ENCODE measurements at places on chromosomes 1 and 21.

GRCh38 chr1:230122366-230123279, 55.6 kb downstream of the GALNT2 start:
- DNase-seq, result no peak

GRCh38 chr1:203629507-203630082, 3.0 kb downstream of the ATP2B4 start:
- DNase-seq, result peak; percentile 55

DNA sequence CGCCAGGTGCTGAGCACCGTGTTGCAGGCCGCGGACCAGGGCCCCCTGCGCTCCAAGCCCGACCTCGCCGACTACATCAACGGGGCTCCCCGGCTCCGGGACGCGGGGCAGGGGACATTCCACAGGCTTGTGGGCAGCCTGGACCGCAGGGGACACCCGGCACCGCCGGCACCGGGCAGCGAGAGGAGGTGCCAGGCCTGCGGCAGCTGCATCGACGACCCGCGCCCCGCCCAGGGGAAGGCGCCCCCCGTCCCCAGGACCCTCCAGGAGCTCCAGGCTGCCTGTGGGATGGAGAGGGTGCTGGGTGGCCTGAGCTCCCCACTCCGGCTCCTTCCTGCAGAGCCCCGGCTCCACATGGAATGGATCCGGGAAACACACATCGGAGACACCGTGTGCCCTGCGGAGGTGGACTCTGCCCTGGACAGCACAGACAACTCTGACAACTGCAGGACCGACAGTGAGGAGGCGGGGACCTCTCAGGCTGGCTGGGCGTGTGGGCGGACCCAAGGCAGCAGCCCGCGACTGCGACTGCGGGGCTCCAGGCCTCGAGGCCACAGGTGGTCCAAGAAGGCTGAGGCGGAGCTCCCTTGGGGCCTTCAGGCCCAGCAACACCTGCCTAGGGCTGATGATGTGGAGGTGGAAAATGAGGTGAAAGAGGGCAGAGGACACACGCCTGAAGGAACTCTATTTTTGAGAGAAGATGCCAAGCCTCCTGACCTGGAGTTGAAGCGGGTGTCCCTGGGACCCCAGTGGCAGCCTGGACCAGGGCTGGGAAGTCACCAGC, 22.8 kb downstream of the KIAA1614 start:
- DNase-seq, result no peak

DNA sequence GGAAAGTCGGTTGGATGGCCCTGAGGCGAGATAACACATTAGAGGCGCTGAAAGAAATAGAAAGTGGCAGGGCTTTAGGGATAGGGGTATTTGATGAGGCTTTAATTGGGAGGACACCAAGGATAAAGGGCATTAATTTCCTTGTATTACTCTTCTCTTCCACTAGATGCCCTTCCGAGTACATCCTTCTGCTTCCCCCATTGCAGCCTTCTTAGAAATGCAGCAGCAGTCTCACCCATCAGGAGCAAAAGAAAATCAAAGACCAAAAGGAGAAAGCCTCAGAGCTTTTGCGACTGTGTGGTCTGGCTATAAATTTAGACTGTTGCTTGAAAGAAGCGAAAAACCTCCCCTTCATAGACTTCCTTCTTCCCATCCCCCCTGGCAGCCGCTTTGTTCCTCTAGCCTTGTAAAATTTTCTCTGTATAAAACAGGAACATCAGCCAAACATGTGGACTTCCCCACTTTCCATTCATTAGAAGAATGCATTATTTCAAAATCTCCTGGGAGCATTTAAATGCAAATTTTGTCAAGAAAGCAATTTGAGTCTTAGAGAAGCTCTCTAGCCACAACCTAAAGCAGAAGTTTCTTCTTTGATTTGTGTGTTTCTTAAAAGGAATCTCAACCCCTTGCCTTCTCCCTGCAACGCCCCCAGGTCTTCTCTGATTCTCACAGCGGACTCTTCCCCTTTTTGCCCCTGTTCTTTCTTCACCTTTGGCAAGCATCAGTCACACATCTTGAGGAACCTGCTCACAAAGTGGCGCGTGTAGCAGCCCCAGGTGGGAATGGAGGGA, 76.6 kb downstream of the NDUFS5 start:
- DNase-seq, result no peak

GRCh38 chr1:11804666-11805421, 920 bp downstream of the MTHFR start:
- peak; percentile 14 for DNase-seq

- DNase-seq, result no peak
Observed at GRCh38 chr1:109476825-109477224, 6.9 kb upstream of the ATXN7L2 start.

DNA sequence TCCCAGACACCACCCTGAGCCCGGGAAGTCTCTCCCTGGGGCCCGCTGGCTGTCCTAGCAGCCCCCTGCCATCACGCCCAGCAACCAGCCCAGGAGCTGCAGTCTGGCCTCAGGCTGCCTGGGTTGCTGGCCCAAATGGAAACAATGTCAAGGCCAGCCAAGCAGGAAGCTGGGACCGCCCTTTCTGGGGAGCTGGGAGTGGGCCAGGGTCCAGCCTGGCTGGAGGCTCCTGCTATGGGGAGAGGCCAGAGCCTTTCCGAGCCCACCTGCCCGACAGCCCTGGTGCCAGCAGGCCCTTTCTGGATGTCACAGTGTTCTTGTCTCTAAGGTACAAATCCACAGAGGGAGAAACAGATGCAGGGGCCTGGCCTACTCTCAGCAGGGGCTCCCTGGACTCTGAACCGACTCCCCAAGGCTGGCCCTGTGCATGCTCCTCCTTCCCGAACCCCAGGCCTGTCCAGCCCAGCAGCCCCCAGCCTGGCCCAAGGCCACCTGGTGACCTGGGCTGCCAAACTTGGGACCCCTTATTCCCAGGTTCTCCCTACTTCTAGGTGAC, 1.2 kb upstream of the MMEL1 start:
- DNase-seq, result no peak

GRCh38 chr1:47443530-47444296, 5.9 kb downstream of the FOXD2 start:
- no peak for DNase-seq

- DNase-seq, result no peak
Observed at GRCh38 chr1:39545531-39545930, 31.1 kb downstream of the PABPC4 start.

- no peak for DNase-seq
Observed at GRCh38 chr1:113191579-113192076, 118.6 kb downstream of the LRIG2 start.

- no peak for DNase-seq
Observed at GRCh38 chr1:226551299-226551698, 2.7 kb downstream of the STUM start.

DNA sequence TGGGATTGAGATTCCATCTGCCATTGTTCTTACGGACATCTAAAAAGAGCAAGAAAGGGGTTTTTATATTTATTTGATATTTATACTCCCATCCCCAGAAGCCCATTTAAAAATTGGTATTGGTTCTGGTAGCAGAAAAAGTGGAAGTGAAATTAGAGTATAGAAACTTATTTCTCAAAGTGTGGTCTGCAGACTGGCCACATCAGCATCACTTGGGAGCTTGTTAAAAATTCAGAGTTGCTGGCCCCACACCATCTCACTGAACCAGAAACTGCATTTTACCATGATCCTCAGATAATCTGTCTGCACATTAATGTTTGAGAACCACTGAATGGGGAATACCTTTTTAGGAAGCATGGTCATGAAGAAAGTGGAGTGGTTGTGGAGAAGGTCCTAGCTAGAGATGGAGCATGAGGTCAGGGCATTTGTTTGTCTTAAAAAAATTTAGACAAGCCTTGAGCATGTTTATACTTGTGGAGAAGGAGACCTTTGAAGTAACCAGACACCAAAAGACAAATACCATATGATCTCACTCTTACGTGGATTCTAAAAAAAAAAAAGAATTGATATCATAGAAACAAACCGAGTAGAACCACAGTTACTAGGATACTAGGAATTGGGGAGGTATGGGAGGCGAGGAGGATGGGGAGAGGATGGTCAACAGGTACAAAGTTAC, 116.3 kb downstream of the ST6GALNAC3 start:
- DNase-seq, result no peak

DNA sequence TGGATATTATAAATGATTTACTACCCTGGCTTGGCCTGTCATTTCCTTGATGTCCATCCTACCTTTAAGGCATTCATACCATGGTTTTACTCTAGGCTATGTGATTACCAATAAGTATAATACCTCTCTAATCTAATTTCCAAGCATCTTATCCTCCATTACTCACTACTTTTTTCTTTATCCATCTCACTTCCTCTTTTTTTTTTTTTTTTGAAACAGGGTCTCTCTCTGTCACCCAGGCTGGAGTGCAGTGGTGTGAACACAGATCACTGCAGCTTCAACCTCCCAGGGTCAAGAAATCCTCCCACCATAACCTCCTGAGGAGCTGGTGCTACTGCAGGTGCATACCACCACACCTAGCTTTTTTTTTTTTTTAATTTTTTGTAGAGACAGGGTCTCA, 39.9 kb downstream of the INKA2 start:
- DNase-seq, result no peak

DNA sequence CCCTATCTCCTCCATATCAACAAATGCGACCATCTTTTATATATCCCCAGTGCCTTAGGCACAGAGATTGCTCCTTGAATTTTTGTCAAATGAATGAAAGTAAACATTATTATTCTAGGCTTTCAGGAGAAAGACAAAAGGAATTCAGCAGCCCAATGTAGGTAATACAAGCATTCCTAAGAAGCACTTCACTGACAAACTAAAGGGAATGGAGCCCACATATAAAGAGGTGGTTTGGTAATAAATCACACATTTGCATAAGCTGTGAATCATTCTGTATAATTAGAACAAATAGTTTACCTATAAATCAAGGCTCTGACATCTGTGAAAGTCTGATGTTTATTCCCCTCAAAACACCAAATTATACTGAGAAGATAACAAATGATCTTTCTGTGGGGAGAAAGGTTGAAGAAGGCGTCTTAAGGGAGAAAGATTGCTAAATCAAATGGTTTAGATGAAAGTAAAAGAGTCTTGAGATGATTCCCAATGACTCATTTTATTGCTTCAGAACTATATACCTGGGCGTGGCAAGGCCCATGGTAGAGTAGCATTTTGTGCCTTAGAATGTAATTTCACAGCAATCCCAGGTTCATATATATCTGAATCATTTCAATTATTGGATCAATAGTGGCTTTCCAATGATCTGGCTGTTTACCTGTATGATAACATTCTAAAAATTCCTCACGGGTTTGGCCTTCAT, 558.1 kb downstream of the AGBL4 start:
- no peak for DNase-seq

GRCh38 chr1:36881068-36881405, 153.3 kb downstream of the GRIK3 start:
- no peak for DNase-seq

GRCh38 chr1:89935235-89935634, 59.7 kb upstream of the ZNF326 start:
- DNase-seq, result no peak

DNA sequence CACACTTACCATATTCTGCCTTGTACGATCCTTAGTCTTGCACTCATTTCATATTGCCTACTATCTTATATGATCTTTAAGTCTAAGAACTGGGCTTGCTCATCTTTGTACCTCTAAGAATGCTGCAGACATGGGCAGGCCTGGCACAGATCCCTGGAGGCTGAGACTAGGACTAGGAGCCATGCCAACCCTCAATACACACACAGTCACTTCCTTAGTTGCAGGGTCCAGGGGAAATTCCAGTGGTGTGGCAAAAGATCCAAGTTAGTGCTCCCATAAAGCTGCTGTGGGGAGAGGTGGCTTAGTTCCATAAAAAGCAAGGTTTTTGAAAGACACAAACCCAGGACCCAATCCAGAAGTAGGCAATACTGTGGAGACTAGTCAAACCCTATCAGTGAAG, 59.9 kb downstream of the CYYR1 start:
- DNase-seq, result no peak

DNA sequence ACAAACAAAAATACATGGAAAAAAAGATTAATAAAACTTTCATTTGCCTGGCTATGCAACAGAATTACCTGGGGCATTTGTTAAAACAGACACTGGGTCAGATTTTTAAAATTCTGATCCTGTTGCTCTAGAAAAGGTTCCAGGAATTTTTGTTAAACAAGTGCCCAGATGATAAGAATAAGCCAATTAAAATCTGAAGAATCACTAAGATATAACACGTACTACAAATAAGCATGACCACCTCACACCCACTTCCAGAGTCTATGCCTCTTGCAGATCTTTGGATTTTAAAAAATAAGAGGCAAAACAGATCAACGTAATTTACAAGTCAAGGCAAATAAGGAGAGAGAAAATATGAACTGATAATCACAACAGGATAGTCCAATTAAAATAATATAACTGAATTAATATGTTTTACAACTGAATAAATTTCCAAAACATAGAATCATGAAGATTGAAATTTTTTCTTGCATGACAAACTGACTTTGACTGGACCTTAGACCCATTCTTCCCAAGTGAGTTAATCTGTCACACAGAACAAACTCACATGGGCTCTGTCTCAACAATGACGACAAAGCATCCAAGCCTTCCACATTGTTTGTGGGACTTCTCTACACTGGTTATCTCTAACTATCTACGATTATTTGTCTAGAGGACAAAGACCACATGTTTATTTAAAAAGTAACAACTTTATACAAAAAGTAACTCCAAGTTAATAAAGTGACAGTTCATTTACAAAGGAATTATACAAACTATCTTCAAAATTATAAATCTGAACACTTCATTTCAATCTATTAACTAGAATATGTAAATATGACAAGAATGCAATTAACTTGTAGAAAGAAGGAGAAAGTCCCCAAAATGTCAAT, 56.9 kb downstream of the COP1 start:
- no peak for DNase-seq

GRCh38 chr1:7942214-7942921, 1.7 kb upstream of the TNFRSF9 start:
- no peak for DNase-seq

GRCh38 chr1:55007625-55008024, 8.9 kb downstream of the BSND start:
- DNase-seq, result no peak

DNA sequence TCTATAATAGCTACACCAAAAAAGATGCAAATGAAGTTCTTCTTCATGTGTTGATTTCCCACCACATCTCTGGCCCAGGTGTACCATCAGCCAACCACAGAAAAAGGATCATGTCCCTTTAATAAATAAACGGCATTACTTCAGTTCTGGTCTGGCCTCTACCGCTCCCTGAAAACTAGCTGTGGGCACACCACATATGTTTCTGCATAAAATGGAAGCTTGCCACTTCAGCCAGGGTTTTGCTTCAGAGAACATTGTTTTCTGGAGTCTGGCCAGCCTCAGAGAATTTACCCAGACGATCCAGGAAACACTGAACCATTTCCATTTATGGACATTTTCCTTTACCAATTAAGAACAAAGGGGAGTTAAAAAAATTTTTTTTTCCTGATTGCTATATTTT, 5.8 kb upstream of the LAMC2 start:
- no peak for DNase-seq

DNA sequence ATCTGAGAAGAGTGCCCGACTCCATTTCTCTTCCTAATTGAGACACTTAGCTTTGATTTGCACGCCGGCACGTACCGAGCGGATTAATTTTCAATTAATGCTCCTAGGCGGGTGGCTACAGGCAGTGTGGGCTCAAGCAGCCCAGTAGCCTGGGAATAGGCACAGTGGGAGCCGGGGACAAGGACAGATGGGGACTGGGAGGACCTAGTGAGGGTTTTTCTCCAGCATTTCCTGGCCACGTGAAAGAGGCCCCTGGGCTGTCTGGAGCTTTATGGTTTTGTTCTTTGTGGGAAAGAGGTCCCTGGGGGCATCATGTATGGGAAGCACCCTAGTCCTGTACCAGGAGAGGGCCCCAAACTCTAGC, 78.6 kb upstream of the CSF3R start:
- no peak for DNase-seq
